ENCODE measurements at places on chromosomes 11 and 22. TPM values are rescaled to one million over a fixed set of nuclear protein-coding genes. Genes with fewer than 3 reads are reported as not detected.

GRCh38 chr22:36204632-36205015 lies 3.0 kb upstream of the APOL4 start:
- DNase-seq, result no peak

Gene PARVG
- not detected for total RNA-seq

- no peak for DNase-seq
These were observed 2.1 kb downstream of the SLC35E4 start for GRCh38 chr22:30637701-30638114.

DNA sequence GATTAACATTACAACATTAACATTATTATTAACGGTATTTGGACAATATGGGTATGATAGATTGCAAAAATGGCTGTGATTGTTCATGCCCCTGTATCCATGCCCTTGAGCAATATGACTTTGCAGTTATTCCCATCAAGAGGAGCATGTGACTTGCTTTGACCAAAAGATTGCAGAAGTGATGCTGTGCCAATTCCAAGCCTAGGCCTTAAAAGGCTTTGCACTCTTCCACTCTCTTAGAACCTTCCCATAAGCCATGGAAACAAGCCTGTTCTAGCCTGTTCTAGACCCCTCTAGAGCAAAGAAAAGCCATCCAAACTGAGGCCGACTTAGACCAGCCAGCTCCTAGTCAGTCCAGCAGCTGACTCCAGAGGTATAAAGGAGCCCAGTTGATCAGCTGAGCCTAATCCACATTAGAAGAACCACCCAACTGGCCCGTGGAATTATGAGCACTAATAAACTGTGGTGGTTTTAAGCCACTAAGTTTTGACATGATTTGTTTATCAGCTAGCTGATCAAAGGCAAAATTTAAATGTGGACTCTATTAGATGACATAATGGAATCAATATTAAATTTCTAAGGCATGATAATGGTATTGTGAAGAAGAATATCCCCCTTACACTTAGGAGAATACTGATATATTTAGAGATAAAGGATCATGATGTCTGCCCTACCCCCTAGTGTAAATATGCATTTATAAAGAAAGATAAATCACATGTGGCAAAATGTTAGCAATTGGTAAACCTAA lies 28.6 kb downstream of the RAB30 start:
- no peak for DNase-seq

GRCh38 chr11:65067446-65067845 lies 9.1 kb upstream of the NAALADL1 start:
- no peak for DNase-seq

Gene HBG2
- not detected for total RNA-seq

DNA sequence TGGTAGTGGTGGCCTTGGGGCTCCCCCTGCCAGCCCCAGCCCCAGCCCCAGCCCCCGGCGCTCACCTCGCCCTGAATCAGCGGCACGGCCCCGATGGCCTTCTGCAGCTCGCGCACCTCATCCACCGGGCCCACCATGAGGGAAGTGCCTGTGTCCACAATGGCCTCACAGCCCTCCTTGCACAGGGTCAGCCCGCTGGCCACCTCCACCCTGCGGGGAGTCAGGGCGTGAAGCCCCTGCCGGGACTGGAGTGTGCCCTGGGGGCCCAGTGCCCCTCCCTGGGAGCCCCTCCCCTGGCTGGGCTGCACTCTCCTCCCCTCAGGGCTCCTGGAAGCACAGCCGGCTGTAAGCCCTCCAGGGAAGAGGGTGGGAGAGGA lies 3.5 kb upstream of the IFITM10 start:
- no peak for DNase-seq

Gene MMP20
- total RNA-seq, result not detected

DNA sequence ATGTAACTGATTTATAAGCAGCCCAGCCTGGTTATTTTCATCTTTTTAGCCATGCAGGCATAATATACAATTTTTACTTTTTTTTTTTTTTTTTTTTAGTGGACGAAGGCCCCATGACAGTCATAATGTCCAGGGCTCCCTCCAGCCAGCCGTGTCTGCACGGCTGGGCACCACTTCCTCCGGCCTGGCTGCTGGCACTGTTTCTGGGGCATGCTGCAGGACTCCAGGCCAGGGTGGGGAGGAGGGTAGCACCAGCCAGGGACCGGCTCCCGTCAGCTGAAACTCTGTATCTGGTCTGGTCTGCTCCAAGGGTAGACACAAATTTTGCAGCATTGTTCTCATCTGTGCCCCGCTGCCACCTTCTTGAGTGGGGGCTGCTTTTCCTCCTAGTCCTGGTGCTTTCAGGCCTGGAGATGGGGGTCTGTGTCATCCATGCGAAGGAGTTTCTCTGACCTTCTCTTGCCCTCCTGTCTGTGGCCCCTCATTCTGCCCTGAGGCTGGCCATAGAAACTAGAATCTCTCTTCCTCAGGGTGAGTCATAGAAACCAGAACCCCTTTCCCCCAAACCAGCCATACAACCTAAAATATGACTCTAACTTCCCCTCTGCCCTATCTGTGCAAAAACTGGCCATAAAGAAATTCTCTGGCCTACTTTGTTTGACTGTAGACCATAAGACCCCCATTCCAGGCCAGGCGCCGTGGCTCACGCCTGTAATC lies 9.2 kb upstream of the RRP7A start:
- no peak for DNase-seq

Gene AIFM3
- not detected for total RNA-seq

DNA sequence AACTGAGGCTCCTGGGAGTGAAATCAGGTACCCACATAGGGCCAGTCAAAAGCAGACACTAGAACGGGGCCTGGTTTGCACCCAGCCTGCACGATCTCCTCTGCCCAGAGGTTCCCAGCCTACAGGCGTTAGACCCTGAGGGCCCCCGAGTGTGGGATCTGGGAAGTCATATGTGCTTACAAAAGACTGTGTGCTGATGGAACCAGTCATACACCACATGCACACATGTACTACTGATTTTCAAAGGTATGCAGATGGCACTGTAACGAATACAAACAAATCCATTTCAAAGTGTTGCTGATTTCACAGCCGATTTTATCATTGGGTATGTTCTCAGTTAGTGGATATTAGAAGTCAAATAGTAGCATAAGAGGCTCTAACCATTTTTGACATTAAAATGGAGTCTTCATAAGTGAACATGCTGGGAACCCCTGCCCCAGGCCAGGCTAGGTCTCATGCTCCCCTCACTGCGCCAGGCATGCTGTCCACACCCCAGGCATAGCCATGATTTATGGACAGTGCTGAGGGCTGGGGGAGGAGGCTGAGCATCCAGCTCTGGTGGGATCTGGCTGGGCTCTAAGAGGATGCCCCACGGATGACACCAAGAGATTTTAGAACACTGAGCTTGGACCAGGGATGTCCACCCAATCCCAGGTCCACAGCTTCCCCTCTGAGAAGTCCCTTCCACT lies 38.6 kb upstream of the LRRC32 start:
- no peak for DNase-seq

- DNase-seq, result no peak
These were observed 237.0 kb upstream of the API5 start for GRCh38 chr11:43074810-43075209.

GRCh38 chr22:41360126-41360525 lies 21.6 kb upstream of the TEF start:
- no peak for DNase-seq

GRCh38 chr11:35746356-35747153 lies 84.0 kb downstream of the TRIM44 start:
- DNase-seq, result no peak

GRCh38 chr22:38124236-38124974 lies 13.9 kb upstream of the BAIAP2L2 start:
- DNase-seq, result no peak

DNA sequence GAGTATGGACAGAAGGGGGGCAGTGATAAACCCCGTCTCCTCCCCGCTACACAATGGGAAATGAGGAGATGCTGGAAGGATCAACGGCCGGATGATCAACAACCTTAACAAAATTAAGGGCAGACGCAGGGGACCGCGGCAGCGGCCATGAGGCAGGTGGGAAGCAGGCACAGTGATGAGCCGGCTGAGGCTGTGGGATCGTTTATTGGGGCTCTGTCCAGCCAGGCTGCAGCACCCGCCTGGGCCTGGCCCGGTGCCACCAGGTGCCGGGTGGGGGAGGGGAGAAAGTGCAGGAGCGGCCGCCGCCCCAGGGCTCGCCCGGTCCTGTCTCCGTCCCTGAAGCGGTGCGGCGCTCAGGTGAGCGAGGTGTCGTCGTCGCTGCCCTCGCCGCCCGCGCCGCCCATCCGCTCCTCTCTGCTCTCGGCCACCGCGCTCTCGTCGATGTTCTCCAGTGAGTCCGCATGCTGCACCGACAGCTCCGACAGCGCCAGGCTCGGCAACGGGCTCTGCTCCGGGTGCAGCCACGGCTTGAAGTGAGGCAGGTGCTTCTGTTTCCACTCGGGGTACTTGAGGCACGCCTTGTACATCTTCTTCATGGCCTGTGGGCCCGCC lies 2.4 kb upstream of the ARAP1 start:
- DNase-seq, result no peak

DNA sequence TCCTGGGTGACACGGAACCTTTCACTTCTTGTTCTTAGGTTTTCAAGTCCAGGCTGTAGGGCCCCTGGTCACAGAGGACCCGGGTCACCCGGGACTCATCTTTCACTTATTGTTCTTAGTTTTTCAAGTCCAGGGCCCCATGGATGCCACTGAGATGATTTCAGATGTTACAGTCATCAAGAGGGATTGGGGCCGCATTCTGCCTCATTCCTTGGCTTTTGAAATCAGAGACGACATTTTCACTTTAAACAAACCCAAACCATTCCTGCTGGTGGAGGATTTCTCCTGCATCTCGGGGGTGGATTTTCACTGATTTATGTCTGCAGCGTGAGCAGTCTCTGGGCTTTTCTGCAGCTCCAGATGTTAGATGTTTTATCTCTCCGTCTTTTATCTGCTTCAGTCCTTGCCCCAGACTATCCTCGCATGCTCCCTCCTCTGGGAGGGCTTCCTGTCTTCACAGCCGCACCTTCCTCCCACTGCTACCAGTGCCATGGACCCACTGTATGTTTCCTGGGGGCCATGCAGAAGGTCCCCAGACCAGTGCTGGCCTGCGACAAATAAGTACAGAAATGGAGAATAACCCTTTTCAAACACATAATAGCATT lies 27.4 kb downstream of the FBLN1 start:
- DNase-seq, result no peak
